ENCODE measurements at places on chromosomes 7 and 10.

GRCh38 chr10:122475591-122476332 lies 14.4 kb downstream of the HTRA1 start:
- no peak for DNase-seq

DNA sequence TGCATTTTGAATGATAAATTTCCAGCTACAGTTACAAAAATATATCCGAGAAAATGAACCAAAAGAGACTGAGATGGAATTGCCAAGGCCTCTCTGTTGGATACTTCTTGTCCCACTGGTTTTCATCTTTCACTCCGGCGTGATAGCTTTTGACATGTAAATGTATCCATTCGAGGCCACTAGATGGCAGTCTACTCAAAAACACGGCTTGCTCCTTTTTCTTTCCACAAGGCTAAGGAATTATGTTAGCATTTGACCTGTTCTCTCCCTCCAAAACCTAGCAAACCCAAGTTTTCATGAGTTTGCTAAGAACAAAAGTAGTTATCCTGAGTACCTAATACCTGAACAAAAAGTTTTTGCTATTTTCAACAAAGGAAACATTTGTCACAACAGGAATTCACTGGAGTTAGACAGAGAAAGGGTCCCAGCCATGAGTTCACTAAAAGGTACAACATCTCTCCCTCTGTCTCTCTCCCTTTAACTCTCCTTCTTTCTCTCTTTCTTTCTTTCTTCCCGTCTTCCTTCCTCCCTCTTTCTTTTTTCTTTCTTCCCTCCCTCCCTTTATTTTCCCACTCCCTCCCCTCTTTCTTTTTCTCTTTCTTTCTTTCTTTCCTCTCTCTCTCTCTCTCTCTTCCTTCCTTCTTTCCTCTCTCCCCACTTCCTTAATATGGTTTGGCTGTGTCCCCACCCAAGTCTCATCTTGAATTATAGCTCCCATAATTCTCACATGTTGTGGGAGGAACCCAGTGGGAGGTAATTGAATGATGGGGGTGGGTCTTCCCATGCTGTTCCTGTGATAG lies 207.9 kb upstream of the MYO3A start:
- no peak for DNase-seq

DNA sequence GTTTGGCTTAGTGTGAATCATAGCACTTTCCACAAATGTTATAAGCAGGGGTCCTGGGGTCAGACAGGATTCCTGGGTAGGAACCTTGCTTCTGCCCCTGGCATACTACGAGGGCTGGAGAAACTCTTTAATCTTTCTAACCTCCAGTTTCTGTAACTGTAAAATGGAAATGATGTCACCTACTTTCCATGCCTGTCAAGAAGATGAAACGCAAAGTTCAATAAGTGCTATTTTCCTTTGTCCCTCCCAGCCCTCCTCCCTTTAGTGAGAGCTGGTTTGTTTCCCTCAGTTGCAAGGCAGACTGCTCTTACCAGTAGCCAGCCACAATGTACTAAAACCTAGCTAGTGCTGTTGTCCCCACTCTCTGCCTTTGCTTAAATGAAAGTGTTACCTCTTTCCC lies 117.1 kb upstream of the HPS1 start:
- DNase-seq, result no peak

- no peak for DNase-seq
Observed at GRCh38 chr10:13925971-13926780, 339.4 kb downstream of the PRPF18 start.

GRCh38 chr7:28698840-28699239 lies 259.3 kb downstream of the TRIL start:
- no peak for DNase-seq

- DNase-seq, result no peak
Observed at GRCh38 chr10:133013463-133013862, 71.1 kb upstream of the CFAP46 start.

DNA sequence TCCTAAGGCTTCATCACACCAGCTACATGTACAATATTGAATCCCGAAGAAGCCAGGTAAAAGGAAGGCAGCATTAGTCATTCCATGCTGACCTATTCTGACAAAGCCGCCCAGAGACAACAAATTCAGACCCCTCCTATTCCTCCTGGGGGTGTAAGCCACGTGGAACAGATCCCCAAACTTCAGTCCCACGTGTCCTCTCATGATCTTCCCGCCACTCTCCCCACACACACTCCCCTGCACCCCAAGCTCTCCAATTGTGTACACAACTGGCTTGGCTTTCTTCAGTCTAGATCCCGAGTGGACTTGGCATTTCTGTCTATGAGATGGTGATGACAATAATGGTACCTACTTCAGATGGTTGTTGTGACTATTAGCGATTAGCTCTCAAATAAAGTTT lies 8.6 kb downstream of the PDE6C start:
- no peak for DNase-seq

Data from NCI-H510A (cell line).